ENCODE measurements at places on chromosomes 13 and 19.
A peak's percentile ranks its signal among the peaks of the same experiment; 100 is the strongest.

GRCh38 chr13:113798200-113798811 lies 39.3 kb downstream of the TMEM255B start:
- no peak for DNase-seq

GRCh38 chr13:29681864-29682263 lies 86.4 kb upstream of the SLC7A1 start:
- DNase-seq: no peak

DNA sequence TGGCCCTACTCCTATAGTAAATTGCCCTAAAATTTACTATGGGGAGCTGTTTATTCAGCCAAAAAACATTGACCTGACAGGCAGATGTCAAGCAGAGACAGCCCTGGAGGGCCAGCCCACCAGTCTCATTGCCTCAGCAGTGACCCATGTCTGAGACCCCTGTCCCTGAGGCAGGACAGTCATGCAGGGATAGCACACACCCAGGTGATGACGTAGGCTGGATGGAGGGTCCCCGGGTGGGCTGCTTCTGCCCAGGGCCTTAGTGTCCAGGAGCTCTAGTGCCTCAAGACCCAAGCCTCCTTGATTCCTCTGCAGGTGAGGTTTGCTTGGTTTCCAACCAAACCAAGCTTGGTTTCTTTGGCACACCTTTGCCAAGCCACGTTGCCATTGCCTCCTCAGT lies 72.1 kb downstream of the HSPH1 start:
- DNase-seq: no peak

GRCh38 chr13:67227131-67227983 lies 2.8 kb downstream of the PCDH9 start:
- no peak for DNase-seq

DNA sequence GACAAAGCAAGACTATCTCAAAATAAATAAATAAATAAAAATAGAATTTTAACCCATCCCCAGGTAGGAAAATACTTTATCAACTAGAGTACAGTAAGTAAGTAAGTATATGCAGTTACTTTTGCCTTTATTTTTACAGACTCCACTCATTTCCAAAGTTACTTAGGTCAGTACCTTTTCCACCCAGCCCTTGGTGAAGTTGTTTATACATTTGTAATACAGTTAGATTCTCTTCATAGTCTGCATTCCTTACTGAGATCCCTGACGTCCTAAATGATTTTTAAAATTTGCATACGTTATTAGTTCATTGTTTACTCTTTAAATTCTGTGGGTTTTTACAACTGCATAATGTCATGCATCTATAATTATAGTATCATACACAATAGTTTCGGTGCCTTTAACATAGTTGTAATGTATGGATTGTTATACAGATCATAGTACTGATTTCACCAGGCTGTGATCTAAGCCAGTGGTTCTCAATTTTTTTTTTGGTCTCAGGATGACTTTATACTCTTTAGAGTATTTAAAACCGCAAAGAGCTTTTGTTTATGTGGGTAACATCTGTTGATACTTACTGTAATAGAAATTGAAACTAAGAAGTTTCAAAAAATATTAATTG lies 10.4 kb downstream of the SETDB2 start:
- no peak for DNase-seq

DNA sequence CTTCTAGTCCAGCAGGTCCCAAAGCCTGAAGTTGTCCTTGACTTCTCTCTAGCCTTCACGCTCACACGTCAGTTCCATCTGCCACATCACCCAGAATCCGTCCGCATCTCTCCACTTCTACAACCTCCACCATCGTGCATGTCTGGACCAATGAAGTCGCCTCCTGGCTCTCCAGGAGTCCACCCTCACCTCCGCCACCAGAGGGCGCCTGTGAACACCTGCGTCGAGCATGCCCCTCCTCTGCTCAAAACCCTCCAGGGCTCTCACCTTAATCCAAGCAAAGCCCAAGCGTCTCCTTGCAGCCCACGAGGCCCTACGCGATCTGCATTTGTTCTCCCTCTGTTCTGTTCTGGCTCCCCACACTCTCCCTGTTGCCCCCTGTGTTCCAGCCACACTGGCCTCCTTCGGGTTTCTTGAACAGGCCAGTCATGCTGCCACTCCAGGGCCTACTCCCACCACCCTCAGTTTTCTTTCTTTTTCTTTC lies 3.7 kb downstream of the USHBP1 start:
- DNase-seq: peak; percentile 90

- no peak for DNase-seq
These were observed 46.5 kb upstream of the CLDN10 start for GRCh38 chr13:95505986-95506385.

GRCh38 chr13:45196622-45197021 lies 4.2 kb downstream of the KCTD4 start:
- no peak for DNase-seq

GRCh38 chr19:33622809-33623511 lies 1.2 kb downstream of the CHST8 start:
- no peak for DNase-seq

DNA sequence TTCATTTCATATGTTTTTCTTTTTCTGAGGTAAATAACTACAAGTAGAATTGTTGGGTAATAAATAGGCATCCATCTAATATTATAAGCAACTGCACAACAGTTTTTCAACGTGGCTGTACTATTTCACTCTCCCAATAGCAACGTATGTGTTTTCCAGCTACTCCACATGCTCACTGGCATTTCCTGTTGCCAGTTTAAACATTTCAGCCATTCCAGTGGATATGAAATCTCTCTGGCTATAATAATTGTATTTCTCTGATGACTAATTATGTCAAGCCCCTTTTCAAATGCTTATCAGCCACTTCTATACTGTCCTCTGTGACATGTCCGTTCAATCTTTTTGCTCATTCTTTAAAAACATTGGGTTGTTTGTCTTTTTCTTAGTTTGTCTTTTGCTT lies 26.8 kb upstream of the ALOX5AP start:
- DNase-seq: no peak

GRCh38 chr13:19960653-19960976 lies 2.1 kb downstream of the ZMYM2 start:
- no peak for DNase-seq

DNA sequence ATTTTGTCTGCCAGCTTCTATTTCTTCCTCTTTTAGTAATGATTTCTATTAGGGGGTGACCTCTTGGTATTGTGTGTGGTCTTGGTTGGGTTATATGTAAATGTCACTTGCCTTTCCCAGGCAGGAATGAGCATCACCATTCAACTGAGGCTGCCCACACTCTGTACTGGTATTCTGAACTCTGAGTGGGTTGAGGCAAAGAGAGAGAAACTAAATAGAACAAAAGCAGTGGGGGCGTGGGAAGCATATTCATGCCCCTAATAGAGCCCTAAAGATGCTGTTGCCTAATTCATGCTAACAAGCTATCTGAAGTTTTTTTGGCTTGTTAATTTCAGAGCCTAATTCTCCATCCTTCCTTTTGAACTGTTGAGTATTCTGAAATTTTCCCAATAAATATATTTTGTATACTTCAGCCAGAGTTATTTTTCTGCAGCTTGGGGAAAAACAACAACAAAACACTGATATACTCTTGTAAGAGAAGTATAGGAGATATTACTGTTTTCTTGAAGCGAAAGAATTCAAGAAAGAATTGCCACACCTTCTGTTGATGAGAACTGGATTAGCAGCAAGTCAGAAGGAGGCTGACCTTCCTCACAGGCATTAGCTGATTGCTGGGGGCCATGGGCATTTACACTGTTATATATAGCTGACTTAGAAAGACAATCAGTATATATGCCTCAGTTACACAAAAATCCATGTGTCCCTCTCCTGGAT lies 315.8 kb upstream of the KLF12 start:
- no peak for DNase-seq

GRCh38 chr13:32448972-32449371 lies 21.0 kb upstream of the N4BP2L1 start:
- no peak for DNase-seq

DNA sequence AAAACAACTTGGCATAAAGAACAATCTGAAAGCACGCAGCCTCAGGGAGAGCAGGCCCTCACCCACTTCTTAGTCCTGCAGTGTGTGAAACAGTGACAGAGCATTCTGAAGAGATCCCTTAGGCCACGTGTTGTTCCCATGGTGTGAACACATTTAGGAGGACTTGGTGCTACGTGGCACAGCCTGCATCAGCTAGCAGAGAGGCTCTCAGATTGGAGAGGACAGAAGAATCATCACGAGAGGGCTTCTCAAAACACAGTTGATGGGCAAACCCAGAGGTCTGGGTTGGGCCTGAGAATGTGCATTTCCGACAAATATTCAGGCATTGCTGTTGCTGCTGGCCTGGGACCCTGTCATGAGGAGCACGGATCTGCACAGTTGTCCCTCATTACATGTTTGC lies 26.1 kb upstream of the TFDP1 start:
- no peak for DNase-seq

- DNase-seq: no peak
These were observed 25.7 kb upstream of the C1QTNF9B start for GRCh38 chr13:23923031-23923430.

Measured in activated CD4-positive, alpha-beta T cell treated with anti-CD3 and anti-CD28 coated beads, Interleukin-2, amount 50 U/mL, for 1 hour (primary cell).